SJSA1 (cell line): ENCODE measurements at places on chromosomes 3 and 15.

GRCh38 chr3:131162516-131162915, 135.8 kb downstream of the NEK11 start:
- DNase-seq, result no peak

- no peak for DNase-seq
Measured at GRCh38 chr3:135973841-135974240, 8.3 kb downstream of the PPP2R3A start.

DNA sequence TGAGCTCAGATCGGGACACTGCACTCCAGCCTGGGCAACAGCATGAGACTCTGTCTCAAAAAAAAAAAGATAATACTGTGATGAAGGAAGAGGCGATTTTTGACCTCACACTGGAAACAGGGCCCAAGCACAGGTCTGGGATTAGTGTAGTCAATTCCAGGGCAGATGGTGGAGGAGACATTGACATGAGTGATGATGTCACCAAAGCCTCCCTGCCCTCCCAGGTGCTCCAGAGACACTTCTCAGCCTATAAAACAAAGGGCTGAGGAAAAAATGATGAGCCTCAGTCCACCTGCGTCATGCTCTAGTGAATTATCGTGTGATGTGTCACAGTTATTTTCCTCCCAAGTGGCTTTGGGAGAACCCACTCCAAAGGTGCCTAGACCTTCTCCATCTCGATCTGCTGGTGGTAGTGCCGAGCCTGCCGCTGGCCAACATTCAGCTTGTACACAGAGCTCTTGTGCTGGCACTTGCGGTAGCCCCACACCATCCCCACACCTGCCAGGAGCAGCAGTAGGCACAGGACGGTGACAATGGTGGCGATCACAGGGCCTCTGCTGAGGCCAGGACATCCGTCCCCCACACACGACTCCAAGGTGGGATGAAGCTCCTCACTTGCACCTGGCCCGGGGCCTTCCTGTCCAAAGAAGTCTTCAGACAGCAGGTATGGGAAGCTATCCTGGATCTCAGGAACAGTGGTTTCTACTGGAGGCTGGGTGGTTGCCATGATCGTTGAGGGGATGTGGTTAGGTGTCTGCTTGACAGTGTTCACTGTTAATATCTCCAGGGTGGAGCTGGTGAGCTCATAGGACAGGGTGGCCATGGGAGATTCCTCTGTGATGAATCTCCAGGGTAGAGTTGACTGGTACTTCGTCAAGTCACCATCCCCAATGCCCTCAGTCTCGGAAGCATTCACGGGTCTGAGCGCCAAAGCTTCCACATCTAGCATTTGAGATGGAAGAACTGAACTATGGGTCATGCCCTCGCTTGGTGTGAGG, 38.8 kb downstream of the CRTAP start:
- no peak for DNase-seq

- DNase-seq, result no peak
Measured at GRCh38 chr3:107242579-107242978, 134.7 kb upstream of the CCDC54 start.

GRCh38 chr3:81492040-81492439, 269.4 kb downstream of the GBE1 start:
- DNase-seq, result no peak

DNA sequence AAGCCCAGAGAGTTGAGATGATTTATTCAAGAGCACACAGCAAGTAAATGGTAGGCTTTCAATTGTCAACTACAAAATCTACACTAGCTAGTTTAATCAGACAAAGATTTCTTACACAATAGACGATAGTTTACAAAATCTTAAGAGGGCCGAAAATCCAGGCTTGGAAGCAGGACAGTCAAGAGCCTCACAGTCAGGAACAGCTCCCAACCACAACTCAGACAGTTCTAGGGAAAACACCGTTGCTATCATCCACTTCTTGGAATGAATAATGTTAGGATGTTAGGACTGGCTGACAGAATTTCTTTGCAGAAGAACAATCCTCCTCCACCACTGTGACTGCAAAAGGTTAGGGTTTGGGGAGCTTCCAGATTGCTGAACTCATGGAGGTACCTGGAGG, 290.8 kb upstream of the ZPLD1 start:
- DNase-seq, result no peak

GRCh38 chr3:184067573-184068055, 14.8 kb downstream of the HTR3C start:
- no peak for DNase-seq

DNA sequence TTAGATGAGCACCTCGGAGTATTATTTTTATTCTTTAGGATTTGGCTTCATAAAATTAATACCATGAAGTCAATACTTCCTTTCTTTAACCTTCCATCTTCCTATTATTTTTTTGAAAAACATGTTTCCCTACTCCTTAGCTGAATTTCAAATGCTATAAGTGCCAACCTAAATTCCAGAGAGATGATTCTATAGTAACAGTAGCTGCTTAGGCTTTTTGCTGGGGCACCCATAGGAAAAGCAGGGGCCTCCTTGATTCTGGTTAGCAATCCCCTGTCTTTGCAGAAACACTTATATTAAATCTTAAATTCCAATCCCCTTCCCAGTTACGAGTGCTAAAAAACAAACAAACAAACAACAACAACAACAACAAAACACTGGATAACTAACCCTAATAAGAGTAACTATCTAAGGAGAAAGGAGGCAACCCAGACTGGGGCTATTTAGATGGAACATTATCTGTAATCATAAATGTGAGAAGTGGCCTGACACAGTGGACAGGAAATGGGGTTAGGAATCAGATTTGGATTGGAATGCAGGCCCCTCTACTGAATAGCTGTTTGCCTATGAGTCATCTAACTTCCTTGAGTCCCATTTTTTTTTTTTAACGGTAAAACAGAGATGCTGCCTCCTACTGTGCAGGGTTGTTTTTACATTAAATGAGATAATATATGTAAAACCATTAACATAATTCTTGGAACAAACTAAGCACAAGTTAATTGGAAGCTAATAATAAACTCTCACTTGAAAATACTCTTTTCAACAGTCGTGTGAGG, 148.1 kb downstream of the WDR72 start:
- peak; percentile 25 for DNase-seq

- no peak for DNase-seq
Measured at GRCh38 chr15:94099574-94099960, 131.8 kb upstream of the MCTP2 start.

DNA sequence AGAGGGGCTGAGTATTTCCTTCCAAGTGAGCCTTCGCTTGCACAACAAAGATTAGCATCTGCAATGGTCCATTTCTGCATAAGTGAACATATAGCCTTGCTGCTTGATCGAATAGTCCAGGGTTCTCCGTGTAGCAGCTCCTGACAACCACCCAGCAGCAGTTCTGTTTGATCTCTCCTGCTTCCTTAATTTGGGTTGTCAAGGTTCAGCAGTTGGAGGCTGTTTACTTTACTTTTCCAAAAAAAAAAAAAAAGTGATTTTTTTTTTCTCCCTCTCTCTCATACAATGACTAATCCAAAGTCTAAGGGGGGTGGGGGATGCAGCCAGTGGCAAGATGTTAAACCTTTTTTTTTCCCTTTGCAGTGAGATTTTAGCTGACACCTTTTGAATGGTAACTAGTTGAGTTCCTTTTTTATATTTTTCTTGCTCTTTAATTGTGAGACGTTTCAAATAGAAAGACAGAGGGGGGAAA, 3.6 kb downstream of the FOXP1 start:
- DNase-seq, result no peak

GRCh38 chr3:79767194-79767904, 449 bp downstream of the ROBO1 start:
- DNase-seq, result no peak

GRCh38 chr3:71581457-71582035, 2.0 kb downstream of the FOXP1 start:
- peak; percentile 45 for DNase-seq

- DNase-seq, result no peak
Measured at GRCh38 chr3:10929978-10930665, 62.4 kb upstream of the SLC6A1 start.

DNA sequence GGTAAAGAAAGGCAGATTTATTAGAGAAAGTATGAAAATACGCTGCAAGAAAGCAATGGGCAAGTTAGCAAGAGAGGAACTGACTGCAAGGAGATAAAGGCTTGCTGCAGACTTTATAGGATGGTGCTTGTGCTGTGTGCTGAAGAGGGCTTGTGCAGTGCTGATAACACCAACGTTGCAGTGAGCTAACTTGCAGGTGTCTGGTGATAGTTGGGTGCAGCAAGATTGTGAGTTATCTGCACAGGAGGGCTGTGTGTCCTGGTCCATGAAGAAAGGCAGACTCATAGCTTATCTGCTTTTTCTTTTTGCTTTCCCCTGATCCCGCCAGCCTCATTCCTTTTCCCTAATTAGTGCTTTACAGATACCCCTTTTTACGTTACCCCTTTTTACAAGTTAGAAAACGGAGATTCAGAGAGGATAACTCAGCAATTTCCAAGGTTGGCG, 58.0 kb upstream of the ZNF148 start:
- DNase-seq, result no peak
